Dermis blood vessel endothelial cell (primary cell): ENCODE measurements at places on chromosomes 7 and 10.
A peak's percentile ranks its signal among the peaks of the same experiment; 100 is the strongest.

DNA sequence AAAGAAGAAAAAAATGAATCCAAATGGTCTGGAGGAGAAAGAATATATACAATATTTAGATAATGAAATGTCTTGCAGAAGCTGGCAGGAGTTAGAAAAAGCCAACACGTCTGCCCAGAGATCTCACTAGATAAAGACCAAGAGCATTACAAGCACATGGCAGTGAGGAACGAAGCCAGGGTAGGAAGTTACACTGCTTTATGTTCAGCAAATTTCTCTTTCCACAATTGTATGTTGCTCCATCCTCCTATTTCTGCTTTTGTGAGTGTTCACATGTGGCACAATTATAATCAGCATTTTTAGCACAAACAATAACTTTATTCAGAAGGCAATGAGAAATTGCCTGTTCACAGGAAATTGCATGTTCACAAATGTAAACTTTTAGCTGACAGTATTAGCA is 53.7 kb downstream of the LRRC17 start:
- no peak for DNase-seq

- no peak for DNase-seq
Observed at GRCh38 chr10:77361831-77362230, 275.8 kb downstream of the KCNMA1 start.

DNA sequence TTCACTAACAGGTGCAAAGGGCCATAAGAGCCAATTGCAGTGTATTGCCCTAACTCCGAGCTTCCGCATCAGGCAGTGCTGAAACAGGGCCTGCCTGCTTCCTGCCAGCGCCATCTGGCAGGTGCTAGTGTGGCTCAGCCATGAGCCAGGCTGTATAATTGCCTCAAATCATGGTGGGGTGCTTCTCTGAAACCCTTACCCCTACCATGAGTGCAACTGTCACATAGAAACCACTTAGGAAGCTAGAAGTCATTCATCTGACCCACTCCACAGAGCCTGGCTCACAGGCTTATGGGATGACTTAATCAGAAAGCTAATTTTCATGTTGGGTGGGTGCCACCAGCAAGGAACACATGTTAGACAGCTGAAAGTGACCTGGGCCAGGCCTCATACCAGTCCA is 133.3 kb upstream of the LAMB4 start:
- no peak for DNase-seq

- DNase-seq = no peak
Observed at GRCh38 chr10:128612195-128612594, 486.0 kb upstream of the MKI67 start.

DNA sequence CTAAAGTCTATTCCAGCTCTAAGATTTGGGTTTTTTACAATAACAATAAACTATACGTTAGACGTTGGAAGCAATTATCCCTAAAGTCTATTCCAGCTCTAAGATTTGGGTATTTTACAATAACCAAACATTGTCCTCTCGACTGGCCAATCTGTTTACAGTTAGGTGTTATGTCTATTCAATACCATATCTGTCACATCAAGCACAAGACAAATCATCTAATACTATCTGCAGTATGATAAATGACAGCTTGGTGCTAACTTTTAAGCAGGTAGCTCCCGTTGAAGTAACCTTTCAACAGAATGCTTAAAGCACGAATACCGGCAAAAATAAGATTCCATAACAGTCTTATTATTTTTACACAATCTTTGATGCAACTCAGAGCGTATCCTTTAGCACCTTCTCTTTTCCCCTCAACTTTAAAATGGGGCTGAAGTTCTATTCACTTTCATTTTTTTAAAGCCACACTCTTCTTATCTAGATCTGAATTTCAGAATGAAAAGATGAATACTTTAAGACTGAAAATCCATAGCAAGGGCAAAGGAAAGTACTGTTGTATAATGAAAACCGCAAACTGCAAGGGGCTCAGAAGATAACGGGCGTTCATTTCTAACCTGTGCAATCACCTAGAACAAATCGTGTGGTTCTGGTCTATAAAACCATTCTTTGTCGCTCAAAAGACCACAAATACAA is 925 bp downstream of the H2AZ2 start:
- peak; percentile 17 for DNase-seq

GRCh38 chr7:135335628-135336139 is 102.0 kb downstream of the STRA8 start:
- DNase-seq = peak; percentile 82

GRCh38 chr7:18053177-18053928 is 25.7 kb upstream of the PRPS1L1 start:
- DNase-seq = no peak

GRCh38 chr10:70324339-70324861 is 40.6 kb upstream of the NPFFR1 start:
- DNase-seq = no peak

DNA sequence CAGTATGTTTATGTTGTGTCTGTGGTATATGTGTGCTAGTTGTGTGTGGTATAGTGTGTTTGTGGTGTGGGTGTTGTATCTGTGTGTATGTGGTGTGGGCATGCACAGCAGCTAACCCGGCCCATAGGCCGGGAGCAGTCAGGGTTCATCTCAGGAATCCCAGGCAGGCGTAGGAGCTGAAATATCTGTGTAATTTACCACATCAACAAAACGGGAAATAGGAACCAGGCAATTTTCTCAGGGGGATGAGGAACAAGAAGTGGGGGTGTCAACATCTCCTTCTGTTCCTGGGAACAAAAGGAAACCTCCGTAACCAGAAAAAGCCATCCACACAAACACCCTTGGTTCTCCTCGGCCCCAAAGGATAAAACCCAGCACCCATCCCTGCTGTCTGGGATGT is 24.5 kb upstream of the ZNF488 start:
- no peak for DNase-seq

GRCh38 chr10:25059990-25060389 is 43.6 kb downstream of the THNSL1 start:
- DNase-seq = peak; percentile 76

DNA sequence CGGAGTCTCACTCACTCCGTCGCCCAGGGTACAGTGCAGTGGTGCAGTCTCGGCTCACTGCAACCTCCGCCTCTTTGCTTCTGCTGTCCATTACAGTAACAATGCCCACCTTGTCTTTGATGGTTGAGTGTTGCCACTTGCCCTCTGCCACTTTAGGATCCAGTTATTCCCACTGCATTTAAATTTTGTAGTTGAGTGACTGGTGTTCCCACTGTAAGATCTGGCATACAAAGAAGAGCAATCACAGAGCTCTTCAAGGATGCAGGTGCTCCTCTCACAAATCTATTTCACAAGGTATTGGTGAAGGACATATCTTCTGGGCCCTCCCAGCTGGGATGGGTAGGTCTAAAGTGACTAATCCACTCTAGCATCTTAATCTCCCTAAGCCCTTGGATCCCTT is 12.6 kb downstream of the PTER start:
- DNase-seq = no peak

GRCh38 chr7:64636386-64636785 is 29.5 kb upstream of the ZNF107 start:
- no peak for DNase-seq

GRCh38 chr10:17527514-17528146 is 73.2 kb upstream of the ST8SIA6 start:
- DNase-seq = peak; percentile 90

DNA sequence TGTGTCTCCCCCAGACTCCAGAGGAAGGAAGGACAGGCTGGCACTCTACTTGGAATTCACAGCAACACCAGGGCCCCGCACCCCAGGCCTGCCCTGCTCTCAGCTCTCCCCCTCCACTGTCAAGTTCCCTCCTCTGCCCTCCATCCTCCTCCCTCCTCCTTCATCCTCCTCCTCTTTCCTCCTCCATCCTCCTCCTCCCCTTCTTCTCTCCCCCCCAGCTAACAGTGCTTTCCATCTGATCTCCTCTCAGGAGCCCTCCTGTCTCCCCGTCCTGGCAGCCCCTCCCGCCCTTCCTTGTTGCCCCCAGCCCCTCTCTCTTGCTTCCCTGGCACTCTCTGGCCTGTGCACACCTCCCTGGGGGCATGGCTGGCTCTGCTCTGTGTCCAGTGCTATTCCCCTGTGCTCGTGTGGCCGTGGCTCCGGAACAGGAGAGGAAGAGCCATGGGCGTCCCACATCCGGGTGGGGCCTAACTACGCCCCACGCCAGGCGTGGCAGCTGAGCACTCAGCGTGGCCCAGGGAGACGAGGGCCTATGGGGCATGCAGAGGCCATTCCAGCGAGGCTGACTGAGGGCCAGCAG is 64.2 kb downstream of the PWWP2B start:
- no peak for DNase-seq

- no peak for DNase-seq
Observed at GRCh38 chr7:159063046-159063840, 81.4 kb downstream of the VIPR2 start.

DNA sequence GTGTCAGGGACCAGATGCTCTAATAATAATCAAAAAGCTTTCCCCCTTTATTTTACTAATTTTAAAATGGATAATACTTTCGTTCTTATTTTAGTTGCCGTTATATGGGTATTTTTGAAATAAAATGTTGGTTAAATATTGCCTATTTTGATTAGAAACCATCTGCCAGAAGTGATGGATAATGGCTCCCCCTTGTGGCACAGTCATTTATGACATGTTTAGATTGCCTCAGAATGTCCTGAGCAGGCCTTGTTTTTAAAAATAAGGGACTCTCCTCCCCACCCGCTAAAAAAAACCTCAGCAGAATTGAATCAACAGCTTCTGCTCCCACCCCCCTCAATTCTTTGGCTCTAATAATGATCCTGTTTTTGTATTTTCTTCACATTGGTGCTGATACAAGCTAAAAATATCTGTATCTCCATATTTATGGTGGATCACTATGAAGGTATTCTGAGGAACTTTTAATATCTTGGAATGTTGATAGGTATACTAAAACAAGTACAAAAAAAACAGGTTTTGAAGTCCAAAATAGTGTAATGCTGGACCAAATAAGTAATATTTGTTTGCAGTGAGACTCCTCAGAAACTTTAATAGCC is 38.8 kb downstream of the TMEM60 start:
- peak; percentile 90 for DNase-seq

- DNase-seq = peak; percentile 37
Observed at GRCh38 chr10:24866604-24867583, 85.5 kb downstream of the PRTFDC1 start.

DNA sequence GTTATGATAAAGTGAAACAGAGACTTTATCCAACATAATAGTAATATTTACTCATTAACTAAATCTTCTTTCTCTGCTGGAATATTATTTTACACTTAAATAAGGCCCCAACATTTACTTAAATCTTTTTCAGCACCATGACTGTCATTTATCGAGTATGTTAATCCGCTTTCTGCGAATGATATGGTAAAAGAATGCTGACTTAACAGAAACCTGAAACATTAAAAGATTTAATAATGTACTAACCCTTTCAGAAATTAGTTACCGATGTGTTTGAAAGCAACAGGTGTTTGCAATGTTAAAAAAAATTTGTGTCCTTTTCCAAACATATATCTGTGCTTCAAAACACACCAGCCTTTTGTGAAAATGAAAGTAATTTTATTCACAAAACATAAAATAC is 190.5 kb downstream of the SKAP2 start:
- DNase-seq = no peak

- DNase-seq = no peak
Observed at GRCh38 chr10:43904301-43904700, 255.6 kb upstream of the ZNF32 start.

- DNase-seq = no peak
Observed at GRCh38 chr10:96555330-96555729, 31.5 kb downstream of the TM9SF3 start.

- no peak for DNase-seq
Observed at GRCh38 chr10:121015916-121016315, 164.8 kb downstream of the WDR11 start.

- peak; percentile 76 for DNase-seq
Observed at GRCh38 chr7:124784879-124785818, 19.6 kb upstream of the GPR37 start.

DNA sequence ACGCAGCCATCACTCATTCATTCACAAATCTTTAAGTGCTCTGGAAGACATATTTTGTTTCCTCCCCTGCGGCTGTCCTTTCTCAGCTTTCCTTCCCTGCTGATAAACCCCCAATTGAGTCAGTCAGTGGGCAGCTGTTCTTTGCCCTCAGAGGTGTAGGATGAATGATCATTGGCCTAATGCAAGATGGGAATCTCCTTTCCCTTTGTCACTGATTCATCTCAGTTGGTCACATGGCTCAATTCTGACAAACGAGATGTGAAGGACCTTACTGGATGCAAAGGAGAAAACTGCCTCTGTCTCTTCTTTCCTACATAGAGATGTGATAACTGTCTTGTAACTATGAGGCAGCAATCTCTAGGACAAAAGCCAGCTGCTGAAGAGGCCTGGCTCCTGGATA is 44.6 kb downstream of the COL28A1 start:
- DNase-seq = no peak

DNA sequence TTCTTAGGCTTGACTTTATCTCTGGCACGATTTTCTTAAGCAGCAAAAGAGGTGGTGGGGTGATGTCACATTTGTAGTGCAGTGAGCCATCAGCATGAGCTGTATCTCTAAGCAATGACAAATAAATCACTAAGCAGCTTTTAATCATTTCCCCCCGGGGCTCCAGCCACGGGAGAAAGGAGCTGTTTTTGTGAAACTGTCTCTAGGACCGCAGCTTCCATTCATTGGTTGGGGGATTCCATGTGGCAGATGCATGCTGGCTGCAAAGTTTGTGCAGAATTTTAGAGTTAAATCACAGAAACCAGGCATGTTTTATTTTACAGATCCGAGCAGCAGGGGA is 464 bp downstream of the KIAA1217 start:
- peak; percentile 42 for DNase-seq

DNA sequence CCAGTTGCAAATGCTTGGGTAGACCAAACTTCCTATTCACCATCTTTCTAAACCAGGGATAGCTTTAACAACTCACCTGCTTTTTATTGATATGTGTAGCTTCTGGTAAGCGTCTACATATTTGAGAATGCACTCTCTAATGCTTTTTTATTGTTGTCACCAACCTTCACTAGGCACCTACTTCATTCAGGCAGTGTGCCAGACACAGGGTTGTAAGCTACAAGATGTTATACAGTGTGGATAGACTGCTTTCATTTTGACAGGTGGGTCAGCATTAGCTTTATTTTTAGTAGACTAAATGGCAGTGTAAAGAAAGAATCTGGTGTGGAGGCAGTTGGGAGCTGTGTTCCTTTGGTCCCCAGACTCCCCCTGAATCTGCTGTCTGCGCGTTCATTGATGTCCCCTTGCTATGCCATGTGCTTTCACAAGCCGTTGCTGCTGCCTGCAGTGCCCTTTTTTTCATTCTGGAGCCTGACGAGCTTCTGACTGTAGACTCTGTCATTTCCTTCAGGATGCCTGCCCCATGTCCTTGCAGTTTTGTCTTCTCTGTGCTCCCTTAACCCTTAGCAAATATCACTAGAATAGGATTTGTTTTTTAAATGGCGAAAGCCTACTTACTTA is 32.1 kb downstream of the NRF1 start:
- peak; percentile 69 for DNase-seq
